ENCODE measurements at places on chromosomes 7 and 10. TPM values are rescaled to one million over a fixed set of nuclear protein-coding genes. Genes with fewer than 3 reads are reported as not detected.

The NPM3 gene
- total RNA-seq, result 18.3 TPM

DNA sequence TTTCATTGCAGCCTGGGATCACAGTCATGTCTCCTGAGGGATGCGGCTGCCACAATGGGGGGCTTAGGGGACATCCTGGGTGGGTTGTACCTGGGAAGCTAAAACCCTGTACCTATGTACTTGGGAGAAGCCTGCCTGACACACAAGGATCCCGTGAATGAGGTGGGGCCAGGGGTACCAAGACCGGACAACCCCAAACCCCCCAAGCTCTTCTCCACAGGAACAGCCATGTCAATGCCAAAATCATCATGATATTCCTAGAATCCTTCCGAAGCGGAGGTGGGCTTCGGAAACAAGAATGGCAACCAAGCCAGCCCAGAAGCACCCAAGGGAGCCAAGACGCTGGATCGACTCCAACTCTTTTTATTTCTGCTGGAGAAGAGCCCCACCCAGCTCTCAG lies 260.3 kb upstream of the TCERG1L start:
- no peaks in the 10 kb centered on the region for H3K36me3 ChIP-seq
- H3K27me3 ChIP-seq, result no peaks in the 10 kb centered on the region
- H3K4me3 ChIP-seq, result no peak overlapping the region
- no peak overlapping the region for H3K27ac ChIP-seq
- H3K4me1 ChIP-seq, result no peaks in the 10 kb centered on the region

GRCh38 chr7:127946847-127947246 lies 84.4 kb downstream of the LRRC4 start:
- H3K27me3 ChIP-seq, result no peaks in the 10 kb centered on the region
- H3K36me3 ChIP-seq, result no peaks in the 10 kb centered on the region
- H3K4me1 ChIP-seq, result no peaks in the 10 kb centered on the region

- no peaks in the 10 kb centered on the region for H3K36me3 ChIP-seq
- no peaks in the 10 kb centered on the region for H3K4me1 ChIP-seq
- H3K4me3 ChIP-seq, result no peak overlapping the region
- no peak for DNase-seq
Observed at GRCh38 chr10:7082967-7083366, 327.9 kb downstream of the SFMBT2 start.
